Keratinocyte (primary cell): ENCODE measurements at places on chromosomes 1 and 21. TPM values are rescaled to one million over a fixed set of nuclear protein-coding genes. Genes with fewer than 3 reads are reported as not detected.
A peak's percentile ranks its signal among the peaks of the same experiment; 100 is the strongest.

DNA sequence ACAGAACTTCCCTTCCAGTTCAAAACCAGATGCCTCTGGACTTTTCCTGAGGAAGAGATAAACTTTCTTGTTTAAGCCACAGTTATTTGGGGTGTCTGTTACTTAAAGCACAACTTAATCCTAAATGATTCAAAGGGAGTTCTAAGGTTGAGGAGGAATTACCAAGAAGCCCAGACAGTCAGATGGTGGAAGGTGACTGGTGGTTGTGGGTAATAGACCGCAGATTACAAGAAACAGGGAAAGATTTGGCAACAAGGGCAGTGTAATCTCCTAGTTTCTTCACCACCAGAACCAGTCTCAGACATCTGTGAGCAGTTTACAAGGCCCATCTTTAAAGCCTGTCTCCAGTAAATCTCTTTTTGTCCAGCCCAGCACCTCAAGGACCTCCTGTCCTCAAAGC lies 130.1 kb upstream of the CTTNBP2NL start:
- H3K36me3 ChIP-seq, result no peaks in the 10 kb centered on the region
- H3K27ac ChIP-seq, result no peak overlapping the region
- no peaks in the 10 kb centered on the region for H3K4me1 ChIP-seq
- no peak overlapping the region for H3K4me3 ChIP-seq
- H3K27me3 ChIP-seq, result peaks cover 7% of the 10 kb centered on the region
- DNase-seq, result no peak

- H3K27me3 ChIP-seq, result no peaks in the 10 kb centered on the region
- no peaks in the 10 kb centered on the region for H3K36me3 ChIP-seq
- H3K4me1 ChIP-seq, result no peaks in the 10 kb centered on the region
Observed at GRCh38 chr1:237959838-237960237, 69.1 kb upstream of the ZP4 start.

GRCh38 chr1:10824821-10825540 lies 28.5 kb upstream of the CASZ1 start:
- peak overlapping the region; percentile 83 for H3K27ac ChIP-seq
- H3K36me3 ChIP-seq, result no peaks in the 10 kb centered on the region
- peaks cover 37% of the 10 kb centered on the region for H3K4me1 ChIP-seq
- H3K27me3 ChIP-seq, result no peaks in the 10 kb centered on the region

DNA sequence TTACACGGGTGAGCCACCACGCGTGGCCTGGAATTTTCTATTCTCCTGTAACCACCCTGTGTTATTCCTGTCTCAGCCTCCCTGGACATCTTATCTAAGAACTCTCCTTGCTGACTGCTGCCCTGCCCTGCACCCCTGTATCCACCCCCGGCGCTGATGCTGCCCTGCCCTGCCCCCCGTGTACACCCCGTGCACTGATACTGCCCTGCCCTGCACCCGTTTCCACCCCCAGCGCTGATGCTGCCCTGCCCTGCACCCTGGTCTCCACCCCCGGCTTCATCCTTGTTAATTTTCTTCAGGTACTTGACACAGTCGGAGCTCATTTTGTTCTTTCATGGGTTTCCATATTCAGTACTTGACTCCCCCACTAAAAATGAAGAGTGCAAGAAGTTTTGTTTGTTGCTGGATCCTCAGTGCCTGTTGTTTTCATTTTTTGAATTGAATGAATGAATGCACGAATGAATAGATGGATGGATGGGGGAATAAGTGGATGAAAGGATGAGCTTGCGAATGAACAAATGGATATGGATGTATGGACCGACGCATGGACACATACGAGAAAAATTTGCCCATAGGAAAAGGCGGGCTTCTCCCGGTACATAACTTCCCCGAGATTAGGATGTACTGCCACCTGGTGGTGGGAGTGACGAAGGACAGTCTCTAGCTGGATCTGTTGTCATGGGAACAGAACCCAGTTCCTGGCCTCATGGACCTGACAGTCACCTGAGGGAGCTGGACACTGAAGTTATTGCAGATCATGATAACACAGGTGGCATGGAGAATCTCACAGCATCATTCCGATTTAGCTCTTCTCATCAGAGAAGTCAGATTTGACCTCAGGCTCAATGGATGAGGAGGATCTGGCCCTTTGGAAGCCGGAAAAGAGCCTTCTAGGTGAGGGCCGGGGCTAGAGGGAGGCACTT lies 14.9 kb downstream of the AADACL4 start:
- no peaks in the 10 kb centered on the region for H3K27me3 ChIP-seq
- no peak overlapping the region for H3K27ac ChIP-seq
- H3K4me1 ChIP-seq, result no peaks in the 10 kb centered on the region

- DNase-seq, result no peak
- no peak overlapping the region for H3K4me3 ChIP-seq
- H3K27me3 ChIP-seq, result no peaks in the 10 kb centered on the region
- no peak overlapping the region for H3K27ac ChIP-seq
Observed at GRCh38 chr1:14728516-14728915, 130.0 kb downstream of the KAZN start.

- no peaks in the 10 kb centered on the region for H3K27me3 ChIP-seq
- no peaks in the 10 kb centered on the region for H3K4me1 ChIP-seq
- no peak overlapping the region for H3K27ac ChIP-seq
- no peak for DNase-seq
- no peaks in the 10 kb centered on the region for H3K36me3 ChIP-seq
- H3K4me3 ChIP-seq, result no peak overlapping the region
Observed at GRCh38 chr1:190602325-190602724, 124.7 kb upstream of the BRINP3 start.

Gene GUCA2A
- not detected in 3 replicates for polyA plus RNA-seq
